ACHN (cell line): ENCODE measurements at places on chromosomes 16 and 17.

GRCh38 chr17:7070712-7071111 lies 9.3 kb downstream of the CLEC10A start:
- DNase-seq, result no peak

DNA sequence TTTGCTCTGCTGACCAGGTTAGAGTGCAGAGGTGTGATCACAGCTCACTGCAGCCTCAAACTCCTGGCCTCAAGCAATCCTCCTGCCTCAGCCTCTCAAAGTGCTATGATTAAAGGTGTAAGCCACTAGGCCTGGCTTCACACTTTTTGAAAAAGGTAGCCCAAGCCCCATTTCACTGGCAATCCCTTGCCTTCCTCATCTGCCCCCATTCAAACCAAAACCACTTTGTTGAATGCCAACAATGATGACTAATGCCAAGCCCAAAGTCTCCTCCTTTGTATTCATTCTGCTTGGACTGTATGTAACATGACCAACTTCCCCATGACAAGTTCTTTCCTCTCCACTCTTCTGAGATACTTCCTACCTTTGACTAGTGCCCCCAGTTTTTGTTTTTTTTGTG lies 33.1 kb downstream of the N4BP1 start:
- DNase-seq, result no peak

DNA sequence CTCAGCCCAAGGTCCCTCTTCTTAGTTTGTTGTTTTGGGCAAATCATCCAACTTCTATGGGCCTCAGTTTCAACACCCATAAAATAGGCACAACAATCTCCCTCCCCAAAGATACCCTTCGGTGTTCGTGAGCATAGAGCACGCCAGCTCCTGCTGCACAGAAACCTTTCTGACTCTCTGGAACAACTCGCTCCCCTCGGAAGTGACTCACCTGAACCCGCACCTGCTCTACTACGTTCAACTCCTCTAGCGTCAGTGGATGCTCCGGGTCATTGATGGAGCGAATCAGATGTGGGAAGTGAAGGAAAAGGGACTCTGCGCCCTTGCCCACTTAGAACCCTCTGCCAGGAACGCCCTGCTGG lies 445 bp downstream of the CIAO2B start:
- peak; percentile 69 for DNase-seq

DNA sequence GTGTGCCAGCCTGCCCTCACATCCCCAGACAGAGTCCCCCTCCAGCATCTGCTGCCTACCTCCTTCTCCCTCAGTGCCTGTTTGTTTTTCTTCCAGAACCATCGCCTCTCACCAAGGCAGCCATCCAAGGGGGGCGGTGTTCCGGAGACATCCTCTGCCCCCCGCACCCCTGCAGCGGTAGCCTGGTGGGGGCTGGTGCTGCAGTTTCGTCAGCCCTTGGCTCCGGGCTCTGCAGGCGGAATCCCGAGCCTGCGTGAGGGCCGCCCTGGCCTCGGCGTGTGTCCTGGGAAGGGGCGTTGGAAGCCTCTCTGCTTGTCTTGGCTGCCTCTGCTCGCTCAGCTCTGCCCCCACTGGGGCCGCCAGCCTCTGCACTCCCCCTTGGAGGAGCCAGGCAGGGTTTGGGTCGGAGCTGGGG lies 126.0 kb upstream of the CIBAR2 start:
- DNase-seq, result no peak

DNA sequence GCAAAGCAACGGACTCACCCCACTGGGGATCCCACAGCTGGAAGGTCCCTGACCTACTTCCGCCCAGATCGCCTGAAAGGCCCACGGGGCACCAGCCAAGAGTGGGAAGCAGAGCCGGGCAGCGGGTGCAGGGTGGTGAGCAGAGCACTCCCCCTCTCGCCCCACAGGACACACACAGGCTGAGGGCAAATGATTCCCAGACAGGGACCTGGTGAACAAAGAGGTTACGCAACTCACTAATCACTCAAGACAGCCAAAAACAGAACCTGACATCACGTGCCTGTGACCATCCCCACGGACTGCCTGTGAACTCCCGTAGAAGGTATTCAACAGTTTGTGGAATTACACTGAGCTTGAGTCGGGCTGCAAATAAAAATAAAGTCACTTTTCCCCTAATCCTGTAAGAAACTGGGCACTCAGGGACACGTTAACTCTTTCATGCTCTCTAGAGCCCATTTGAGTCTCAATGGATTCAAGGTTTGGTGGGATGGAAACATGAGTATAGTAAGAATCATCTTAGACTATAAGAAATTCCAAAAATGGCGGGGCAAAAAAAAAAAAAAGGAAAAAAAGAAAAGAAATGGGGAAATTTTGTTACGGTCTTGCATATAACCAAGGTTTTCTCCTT lies 396.1 kb downstream of the SOX9 start:
- no peak for DNase-seq

DNA sequence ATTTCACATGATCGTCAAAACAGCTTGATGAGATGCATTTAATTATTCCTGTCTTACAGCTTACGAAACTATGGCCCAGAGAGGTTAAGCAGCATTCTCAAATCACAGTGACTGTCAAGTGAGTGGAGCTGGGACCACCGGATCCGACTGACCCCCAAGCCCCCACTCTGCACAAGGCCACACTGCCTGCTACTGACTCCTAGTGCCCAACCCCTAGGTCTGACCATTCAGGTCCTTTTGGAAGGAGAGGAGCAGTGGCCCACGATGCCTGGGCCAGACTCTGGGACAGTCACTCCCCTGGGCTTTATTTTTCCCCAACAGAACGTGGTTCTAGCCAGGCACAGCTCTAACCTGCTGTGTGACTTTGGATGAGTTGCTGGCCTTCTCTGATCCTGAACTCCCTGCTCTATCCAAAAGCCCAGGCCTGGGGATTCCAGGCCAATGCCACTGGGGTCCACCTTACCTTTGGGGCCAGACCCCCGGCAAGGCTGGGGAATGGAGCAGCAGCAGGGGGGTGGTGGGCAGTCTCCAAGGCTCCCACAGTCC lies 9.9 kb downstream of the TSPOAP1 start:
- no peak for DNase-seq

GRCh38 chr16:84396537-84397008 lies 28.2 kb downstream of the ATP2C2 start:
- peak; percentile 80 for DNase-seq

- DNase-seq, result no peak
These were observed 1.8 kb downstream of the CACNB1 start for GRCh38 chr17:39195568-39196160.

DNA sequence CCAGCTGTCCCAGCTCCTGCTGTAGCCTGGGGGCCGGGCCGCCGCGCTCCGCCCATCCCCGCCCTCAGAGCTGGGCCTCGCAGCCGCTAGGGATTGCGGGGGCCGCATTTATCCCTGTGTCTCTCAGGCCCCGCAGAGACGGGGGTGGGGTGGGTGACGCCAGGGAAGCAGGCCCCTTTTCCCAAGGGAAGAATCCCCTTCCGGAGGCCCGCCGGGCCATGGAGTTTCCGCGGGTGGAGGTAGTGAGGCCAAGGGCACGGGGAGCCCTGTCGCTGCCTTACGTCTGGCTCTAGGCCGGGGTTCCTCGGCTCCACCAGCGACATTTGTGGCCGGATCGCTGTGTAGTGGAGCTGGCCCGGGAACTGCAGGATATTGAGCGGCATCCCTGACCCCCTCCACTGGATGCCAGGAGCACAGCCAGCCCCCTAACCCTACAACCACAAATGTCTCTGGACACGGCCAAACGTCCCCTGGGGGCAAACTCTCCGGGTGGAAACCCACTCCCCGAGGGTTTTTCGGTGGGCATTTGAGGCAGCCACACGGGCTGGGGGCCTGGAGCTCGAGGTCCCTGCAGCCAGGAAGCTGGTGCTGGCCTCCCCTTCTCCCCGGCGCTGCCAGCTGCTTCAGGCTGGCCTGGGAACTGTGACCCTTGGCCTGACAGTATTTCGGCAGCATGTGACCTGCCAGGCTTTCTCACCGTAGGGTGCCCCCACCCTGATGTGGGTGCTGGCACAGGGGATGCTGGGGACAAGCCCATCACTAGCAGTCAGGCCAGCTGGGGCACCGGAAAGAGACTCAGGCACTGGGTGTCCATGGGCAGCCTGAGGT lies 12.0 kb upstream of the CD300A start:
- DNase-seq, result no peak
